Activated CD8-positive, alpha-beta memory T cell treated with anti-CD3 and anti-CD28 coated beads for 4 hours (primary cell): ENCODE measurements at places on chromosomes 7 and 10.

DNA sequence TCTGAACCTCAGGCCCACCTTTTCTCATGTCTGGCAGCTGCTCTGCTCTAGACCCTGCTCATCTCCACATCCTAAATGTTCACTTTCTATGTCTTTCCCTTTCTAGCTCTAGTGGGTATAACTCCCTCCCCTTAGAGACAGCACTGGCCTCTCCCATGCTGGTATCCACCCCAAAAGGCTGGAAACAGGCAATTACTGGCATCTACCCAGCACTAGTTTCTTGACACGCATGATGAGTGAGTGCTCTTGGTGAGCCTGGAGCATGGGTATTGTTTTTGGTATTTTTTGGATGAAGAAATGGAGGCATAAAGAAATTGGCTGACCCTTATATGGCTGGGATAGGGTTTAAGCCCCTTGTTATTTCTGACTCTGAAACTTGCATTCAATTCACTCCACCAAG is 156.0 kb downstream of the EGFR start:
- DNase-seq: no peak

DNA sequence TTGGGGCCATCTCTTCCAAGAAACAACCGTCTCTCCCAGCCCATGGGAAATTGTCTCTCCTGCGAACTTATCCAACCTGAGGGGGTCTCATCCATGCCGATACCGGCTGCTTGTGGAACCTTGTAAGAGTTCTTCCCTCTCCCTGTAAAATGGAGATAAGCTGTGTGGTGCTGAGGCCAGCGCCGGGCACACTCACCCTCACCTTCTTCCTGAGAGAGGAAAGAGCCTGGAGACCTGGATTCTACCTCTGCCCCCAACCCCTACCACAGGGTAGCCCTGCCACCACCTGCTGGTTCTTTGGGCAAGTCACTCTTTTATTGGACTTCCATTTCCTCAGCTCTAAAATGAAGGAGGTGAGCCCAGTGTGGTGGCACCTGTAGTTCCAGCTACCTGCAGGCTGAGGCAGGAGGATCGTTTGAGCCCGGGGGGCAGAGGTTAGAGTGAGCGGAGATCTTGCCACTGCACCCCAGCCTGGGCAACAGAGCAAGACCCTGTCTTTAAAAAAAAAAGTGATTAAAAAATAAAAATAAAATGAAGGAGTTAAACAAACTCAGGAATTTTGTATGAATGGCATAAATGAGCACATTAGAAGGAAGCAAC is 38.4 kb upstream of the PSAP start:
- DNase-seq: no peak

DNA sequence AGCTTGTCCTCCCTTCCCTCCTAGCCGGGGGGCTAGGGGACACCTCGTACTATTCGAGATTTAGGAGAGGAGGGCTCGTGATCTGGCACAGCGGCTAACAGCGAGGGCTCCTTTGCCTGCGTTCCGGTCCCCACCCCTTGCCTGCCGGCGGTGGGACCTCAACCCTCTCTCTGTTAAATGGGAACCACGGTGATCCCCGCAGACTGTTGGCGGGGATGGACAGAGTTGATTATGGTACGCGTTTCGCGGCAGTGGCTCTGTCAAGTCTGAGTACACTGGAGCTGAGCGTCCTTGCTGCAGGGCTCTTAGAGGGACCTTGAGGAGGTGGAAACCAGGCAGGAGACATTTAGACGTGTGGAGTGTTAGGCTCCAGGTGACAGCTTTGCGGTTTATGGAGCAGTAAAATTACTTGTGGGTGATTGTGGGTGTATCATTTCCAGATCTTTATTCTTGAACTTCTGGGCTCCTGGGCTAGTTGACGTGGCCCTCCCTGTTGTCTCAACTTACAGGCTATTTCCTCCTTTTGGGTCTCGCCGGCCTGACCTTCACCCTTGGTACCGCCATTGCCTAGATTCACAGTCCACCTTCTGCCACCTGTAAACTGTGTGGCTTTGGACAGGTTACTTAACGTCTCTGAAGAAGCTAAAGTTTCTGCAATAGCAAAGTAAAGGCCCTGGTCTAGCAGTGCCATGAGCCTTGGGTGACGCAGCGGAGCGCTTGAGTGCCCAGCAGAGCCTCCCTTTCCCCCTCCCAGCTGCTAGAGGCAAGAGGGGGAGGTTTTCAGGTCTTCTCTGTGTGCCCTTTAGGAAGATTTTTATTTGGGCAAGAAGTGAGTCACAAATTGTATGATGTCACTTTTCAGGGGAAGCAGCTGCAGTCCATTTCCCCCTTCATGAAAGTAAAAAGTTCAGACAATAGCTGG is 739 bp downstream of the CASP7 start:
- no peak for DNase-seq

GRCh38 chr10:11162828-11163599 is 145.3 kb downstream of the CELF2 start:
- peak; percentile 64 for DNase-seq

DNA sequence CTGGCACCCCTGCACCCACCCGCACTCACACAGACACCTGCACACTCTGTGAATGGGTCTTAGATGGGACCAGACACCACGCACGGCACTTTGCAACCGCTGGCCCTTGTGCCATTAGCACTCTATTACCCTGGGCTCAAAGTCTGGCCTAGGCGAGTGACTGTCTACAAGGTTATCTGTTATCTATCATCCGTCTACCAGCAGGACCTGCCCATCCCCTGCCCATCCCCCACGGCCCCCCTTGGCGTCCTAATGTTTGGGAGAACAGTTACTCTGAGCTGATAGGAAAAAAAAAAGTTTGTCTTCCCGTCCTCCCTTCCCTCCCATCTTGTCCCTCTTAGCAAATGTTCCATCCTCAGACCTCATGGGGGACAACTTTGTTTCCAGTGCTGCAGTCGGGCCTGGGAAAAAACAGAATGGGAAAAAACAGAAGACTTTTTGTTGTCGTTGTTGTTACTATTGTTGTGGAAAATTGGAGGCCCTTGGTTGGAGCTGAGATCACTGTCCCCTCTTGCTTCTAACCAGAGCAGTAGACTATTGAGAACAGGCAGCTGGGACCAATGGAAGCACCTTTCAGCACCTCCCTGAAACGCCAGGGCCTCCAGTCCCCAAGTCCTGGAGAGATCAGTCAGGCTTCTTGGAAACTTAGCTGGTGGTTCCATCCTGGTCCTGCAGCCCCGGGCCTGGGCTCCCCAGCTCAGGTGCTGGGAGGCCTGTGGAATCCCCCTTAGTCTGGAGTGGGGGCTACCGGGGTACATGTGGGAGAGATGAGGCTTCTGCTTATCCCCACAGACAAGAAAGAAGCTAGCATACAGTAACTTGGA is 12.2 kb downstream of the UNCX start:
- DNase-seq: no peak

DNA sequence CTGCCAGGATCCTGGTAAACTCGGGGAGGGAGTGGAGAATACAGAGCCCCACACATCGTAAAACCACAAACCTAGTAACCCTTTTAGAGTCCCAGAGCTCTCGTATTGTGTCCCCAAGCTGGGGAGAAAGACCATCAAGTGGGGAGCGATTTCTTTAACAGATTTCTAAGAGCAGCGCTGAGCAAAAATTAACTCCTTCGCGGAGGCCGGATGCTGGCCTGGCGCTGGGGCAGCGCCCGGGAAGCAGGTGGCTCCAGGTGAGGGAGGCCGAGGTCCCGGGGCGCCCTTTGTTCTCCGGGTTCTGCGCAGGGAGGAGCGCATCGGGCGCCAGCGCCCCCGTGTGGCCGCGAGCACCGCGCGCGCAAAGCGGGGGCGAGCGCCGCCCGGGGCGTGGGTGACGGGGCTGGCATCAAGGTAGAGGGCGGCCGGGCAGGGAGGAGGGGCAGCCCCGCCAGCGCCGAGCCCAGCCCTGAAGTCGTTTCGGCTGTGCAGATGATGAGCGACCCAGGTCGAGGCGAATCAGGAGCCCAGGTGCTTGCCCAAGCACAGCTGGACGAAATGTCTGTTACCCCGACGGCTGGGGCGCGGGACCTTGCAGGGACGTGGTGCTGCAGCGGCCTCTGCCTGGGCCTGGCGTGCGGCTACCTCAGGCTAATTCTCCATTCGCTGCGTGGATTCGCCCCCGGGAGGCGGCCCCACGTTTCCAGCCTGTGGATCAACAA is 10.4 kb upstream of the FGFR2 start:
- no peak for DNase-seq

GRCh38 chr7:45070254-45070642 is 18.5 kb downstream of the NACAD start:
- no peak for DNase-seq

GRCh38 chr7:108875139-108875538 is 305.5 kb downstream of the DNAJB9 start:
- no peak for DNase-seq
